ENCODE measurements at places on chromosomes 3 and 15. TPM values are rescaled to one million over a fixed set of nuclear protein-coding genes. Genes with fewer than 3 reads are reported as not detected.
A peak's percentile ranks its signal among the peaks of the same experiment; 100 is the strongest.

PAQR5 gene
- 1.5 TPM for total RNA-seq

ITIH3 gene
- total RNA-seq = 0.78 TPM

SEMA5B gene
- total RNA-seq = 1.3 TPM

ROPN1 gene
- total RNA-seq = not detected

CX3CR1 gene
- total RNA-seq = not detected

SUSD5 gene
- total RNA-seq = 25.5 TPM

CTXN2 gene
- not detected for total RNA-seq

ANKUB1 gene
- not detected for total RNA-seq

LOXL1 gene
- total RNA-seq = 417 TPM

SNX22 gene
- 0.31 TPM for total RNA-seq

OR5K2 gene
- not detected for total RNA-seq

TF gene
- 1.9 TPM for total RNA-seq

SPESP1 gene
- total RNA-seq = not detected

GOLGA6L10 gene
- 1.6 TPM for total RNA-seq

- DNase-seq = no peak
These were observed 26.0 kb downstream of the UBE2E1 start for GRCh38 chr3:23831517-23832394.

DNA sequence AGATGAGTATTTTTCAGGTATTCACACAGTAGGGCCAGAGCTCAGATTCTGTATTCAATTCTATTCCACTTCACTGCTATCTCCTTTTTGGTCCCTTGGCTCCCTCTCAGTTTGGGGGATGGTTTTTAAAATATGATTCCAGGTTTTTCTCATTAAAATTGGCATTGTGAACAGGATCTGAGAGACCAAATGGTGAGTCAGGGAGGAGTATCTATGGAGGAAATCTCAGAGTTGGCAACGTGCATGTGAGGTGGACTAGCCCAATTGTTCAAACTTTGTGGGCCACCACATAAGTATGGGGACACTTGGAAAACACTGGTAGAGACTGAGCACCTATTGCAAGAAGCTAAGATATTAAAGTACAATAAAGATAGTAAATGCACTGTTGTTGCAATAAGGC lies 53.9 kb upstream of the TTC14 start:
- no peak for DNase-seq

DNA sequence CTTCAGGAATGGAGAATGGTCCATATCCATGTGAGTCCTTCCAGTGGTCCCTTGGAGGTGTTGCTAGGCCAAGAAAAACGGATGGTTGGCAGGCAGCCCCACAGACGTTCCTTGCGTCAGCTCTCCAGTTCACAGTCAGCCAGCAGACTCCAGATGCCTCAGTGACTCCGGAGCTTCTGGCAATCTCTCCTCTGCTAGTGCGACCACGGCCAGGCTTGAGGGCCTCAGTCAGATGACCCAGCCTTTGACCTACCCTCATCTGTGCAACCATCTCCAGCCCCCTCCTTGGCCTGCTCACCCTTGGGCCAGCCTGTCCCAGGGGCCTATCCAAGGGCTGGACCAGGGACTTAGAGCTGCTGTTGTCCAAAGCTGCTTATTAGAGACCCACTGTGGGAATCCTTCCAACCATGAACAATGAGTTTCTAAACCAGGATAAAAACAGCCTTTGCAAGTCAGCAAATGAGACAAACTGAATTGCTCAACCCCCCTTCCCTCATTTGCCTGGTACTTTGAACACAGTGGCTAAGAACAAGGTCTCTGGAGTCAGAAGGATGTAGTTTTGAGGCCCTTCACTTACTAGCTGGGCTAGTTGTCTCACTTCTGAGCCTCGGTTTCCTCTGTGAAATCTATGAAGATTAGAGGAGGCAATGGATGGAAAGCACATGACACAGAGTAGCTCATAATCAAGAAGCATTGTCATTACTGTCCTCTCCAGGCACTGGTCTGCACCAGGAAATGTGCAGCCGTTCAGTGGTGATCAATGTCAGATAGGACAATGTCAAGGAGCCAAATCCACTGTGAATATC lies 44.8 kb downstream of the ANP32A start:
- peak; percentile 56 for DNase-seq

DNA sequence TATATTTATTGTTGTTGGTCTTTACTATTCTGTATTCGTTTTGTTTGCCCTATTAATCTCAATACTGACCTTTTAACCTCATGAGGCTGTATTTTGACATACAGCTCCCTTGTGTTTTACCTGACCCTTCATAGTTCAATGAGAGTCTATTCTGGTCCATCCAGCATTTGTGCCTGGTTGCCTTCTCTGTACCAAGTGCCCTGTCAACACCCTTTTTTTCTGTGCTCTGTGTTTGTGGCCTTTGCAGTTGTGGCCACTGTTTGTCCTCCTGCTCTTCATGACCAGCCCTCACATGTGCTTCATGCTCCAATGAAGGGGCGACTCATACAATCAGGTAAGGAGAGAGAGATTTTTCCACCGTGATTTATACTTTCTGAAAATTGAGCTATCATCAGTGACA lies 368.2 kb downstream of the IL20RB start:
- DNase-seq = no peak

DNA sequence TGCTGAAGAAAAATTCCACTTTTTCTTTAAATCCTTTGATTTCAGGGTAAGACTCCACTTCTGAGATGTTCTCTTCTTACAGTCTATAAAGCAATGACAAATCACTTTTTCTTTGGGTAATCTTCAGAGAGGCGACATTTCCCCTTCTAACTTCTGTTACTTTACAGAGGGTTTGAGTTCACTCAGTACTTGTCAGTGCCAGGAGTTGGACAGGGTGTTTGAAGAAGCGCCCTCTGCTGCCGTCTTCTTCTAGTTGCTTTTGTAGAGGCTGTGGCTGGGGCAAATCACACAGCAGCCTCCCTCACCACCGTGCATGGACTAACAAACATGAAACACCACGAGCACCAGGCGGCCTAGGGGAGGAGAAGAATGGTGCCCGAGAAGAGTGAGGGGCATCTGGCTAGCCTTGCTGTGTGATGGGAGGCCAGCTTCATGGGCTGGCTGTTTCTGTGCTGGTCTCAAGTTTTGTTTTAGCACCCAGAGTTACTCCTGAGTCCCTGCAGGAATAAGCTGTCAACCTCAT lies at the start of gene CD80:
Gene CD80 (minus strand): TSS at position 174 of the 523 bp plus-strand sequence. CDS start 1,886 bp downstream, outside the sequence.
- DNase-seq = no peak

DNA sequence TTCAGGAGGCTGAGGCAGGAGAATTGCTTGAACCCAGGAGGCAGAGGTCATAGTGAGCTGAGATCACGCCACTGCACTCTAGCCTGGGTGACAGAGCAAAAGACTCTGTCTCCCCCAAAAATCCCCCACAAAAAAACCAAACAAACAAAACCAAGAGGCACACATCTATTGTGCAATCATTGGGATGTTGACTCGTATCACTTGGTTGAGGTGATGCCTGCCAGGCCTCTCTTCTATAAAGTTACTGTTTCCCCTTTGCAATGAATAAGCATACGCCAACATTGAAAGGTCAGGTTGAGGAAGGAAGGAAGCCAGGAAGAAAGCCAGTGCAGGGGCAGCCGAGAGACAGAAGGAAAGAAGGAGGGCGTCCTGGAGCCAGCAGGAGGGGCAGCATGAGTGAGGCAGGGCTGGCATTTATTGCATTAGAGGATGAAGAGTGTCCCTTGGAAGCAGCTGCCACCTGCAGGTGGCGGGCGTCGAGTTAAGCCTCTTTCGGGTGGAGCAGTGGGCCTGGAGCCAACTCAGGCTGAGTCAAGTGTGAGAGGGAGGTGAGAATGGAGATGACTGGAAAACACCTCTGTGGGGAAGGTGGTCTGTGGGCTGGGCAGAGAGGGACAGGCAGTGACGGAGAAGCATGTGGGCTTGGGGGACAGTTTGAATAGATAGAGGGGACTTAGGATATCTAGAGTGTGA lies 8.3 kb upstream of the CSPG4 start:
- DNase-seq = no peak

GRCh38 chr3:177547711-177548350 lies 350.5 kb upstream of the TBL1XR1 start:
- no peak for DNase-seq

DNA sequence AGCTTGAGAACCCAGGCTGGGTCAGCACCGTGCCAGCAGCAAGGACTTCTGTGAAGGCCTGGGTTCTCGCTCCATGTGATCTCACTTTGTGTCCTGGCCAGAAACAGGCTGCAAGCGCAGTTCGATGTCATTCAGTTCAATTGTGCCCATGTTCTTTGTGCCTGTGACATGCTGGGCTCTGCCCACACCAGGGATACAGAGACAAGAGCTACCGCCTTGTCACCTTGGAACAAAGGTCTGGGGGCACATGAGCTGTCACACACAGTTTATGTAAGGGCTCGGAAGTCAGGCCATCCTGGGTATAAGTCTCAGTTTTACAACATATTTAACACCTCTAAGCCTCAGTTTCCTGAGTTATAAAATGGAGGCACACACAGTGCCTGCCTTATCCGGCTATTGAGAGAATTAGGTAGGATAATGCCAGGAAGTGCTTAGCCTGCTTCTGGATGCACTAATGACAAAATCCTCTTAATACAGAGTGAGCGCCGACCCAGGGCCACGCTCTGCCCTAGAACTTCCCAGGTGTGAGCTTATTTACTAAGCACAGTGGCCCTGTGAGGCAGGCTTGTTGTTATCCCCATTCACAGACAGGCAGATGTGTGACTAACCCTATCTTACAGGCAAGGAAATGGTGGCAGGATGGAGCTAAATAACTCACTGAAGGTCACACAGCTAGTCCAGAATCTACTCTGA lies 50.4 kb upstream of the LIMD1 start:
- no peak for DNase-seq

DNA sequence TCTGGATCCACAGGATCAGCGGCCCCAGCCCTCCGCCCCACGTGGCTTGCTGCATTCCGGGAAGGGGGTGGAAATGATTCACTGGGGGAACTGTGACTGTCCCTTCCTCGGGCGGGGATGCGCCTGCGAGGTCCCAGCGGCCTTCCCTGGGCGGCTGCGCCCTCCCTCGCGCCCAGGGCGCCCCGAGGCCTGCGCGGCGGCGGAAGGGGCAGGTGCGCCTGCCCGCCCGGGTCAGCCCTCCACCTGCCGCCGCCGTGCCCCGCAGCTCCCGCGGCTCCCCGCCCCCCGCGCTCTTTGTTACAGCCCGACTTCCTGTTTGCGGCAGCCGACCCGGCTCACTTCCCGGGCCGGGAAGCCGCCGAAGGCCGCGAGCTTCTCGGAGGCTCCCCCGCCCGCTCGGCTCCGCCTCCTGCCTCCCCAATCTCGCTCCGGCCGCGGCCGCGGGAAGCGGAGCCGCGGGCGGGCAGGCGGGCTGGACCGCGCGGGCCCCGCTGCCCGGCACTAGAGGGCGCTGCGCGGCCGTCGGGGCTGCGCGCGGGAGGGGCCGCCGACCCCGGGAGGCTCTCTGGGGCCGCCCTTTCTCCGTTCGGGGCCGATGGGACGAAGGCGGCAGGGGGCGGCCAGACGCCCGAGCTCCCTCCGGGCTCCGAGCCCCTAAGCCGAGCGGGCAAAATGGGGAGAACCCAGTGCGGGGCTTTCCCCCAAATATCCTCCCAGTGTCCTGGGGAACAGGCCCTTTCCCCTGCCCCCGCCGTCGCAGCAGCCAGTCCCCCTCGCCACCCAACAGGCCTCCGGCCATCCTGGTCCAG lies 11.5 kb upstream of the CHAC1 start:
- peak; percentile 92 for DNase-seq

DNA sequence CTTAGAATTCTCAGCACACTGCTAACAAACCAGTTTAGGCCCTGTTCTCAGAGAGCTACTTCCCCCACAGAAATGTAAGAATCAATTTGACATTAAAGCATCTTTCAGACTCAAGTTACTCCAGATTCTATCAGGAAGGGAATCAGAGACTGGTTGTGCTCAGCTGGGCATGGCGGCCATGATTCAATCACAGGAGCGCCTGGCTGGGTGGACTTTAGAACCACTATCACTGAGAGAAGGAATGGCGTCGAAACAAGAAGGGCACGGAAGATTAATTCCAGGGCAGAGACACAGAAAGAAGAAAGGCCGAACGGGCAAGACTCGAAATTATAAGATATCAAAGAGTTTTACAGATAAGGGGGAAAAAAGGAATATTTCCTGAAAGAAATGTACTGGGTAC lies 6.2 kb downstream of the TNIK start:
- DNase-seq = no peak

GRCh38 chr3:14573706-14574105 lies 33.6 kb upstream of the GRIP2 start:
- no peak for DNase-seq

DNA sequence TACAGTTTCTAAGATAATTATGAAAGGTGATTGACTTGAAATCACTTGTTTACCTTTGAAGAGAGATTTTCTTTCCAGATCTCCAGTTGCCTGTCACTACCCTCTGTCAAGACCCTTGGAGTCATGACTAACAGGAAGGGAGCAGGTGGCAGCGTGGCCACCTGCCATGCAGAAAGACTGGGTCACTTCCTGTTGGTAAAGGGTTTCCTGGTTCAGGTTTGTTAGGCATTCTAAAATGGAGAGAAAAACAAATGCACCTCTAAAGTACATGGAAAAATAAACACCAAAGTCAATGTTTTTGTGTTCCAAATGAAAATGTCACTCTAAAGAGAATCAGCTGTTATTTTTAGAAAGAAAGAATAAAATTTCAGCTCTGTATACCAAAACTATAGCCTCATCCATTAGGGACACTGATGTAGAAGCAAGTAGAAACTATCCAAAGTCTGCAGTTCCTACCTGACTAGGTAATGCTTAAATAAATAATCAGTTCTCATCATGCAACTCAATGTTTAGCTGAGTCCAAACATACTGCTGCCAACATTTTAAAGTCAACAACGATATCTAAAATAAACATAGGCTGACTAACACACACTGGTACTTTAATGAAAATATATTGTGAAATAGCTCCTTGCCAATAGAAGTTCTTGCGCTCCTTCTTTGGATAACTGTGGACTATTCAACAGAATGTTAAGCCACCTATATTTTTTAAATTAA lies 23.9 kb upstream of the TM4SF1 start:
- DNase-seq = no peak

DNA sequence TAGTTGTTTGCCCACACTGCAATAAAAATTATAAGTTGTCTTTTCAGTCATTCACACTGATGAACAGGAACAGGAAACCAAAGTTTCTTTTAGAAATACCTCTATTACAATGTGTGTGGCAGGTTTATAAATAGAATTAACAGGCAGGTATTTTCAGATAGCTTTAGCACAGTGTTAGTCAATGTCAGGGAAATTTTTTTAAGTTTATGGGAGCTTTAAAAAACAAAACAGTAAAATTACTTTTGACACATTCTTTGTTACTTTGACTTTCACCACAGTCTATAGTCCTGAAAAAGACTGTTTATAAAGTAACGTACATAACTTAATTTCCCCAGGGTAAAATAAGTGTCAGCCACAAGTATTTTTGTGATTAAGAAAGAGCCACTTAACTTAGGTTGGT lies 38.1 kb downstream of the SERPINI1 start:
- DNase-seq = no peak

- no peak for DNase-seq
These were observed 123.6 kb downstream of the RPL22L1 start for GRCh38 chr3:170746175-170746942.

DNA sequence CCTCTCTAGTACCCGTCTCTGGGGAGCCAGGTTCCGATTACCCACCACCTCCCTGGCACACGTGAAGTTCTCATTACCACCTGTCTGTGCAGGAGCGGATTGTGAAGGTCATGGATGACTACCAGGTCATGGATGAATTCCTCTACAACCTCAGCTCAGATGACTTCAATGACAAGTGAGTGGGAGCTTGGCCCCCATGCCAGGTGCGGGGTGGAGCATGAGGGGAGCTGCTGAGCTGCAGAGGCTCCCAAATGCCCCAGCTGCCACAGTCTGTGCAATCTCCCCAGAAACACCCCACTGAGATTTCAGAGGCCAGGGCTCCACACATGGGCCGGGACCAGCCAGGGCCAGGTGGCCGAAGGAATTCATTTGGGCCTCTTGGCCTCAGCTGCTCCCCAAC lies 34.3 kb downstream of the DNAH1 start:
- no peak for DNase-seq

Measured in osteocyte (in vitro differentiated cells).